ENCODE measurements at places on chromosomes 16 and 17. TPM values are rescaled to one million over a fixed set of nuclear protein-coding genes. Genes with fewer than 3 reads are reported as not detected.

GRCh38 chr17:74116087-74116717 is 87.3 kb upstream of the RPL38 start:
- no peak for DNase-seq
- H3K4me1 ChIP-seq, result peaks cover 30% of the 10 kb centered on the region
- H3K4me3 ChIP-seq, result no peak overlapping the region
- H3K27me3 ChIP-seq, result no peaks in the 10 kb centered on the region

- no peak overlapping the region for H3K27ac ChIP-seq
- no peak overlapping the region for H3K4me3 ChIP-seq
- H3K4me1 ChIP-seq, result peaks cover 4% of the 10 kb centered on the region
- no peaks in the 10 kb centered on the region for H3K36me3 ChIP-seq
These were observed 16.6 kb downstream of the NSRP1 start for GRCh38 chr17:30133197-30133596.

DNA sequence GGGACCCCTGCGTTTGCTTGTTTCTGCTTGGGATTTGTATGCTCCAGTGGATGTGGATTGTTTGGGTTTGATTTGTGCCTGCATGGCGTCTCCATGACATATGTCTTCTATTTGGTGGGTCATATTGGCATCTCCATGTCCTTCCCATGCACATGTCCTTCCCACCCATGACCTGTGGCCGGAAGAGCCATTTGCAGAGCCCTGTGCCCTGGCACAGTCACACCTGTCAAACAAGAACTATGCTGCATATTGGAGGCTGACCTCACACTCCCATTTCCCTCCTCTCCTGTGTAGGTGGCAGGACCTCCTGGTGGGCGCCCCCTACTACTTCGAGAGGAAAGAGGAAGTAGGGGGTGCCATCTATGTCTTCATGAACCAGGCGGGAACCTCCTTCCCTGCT is 15.8 kb downstream of the ITGA3 start:
- H3K36me3 ChIP-seq, result no peaks in the 10 kb centered on the region
- H3K4me3 ChIP-seq, result no peak overlapping the region
- DNase-seq, result no peak
- H3K27ac ChIP-seq, result no peak overlapping the region

GRCh38 chr17:83080858-83081683 is 1.7 kb downstream of the METRNL start:
- H3K27me3 ChIP-seq, result peaks cover 38% of the 10 kb centered on the region
- H3K4me3 ChIP-seq, result peak overlapping the region; percentile 59
- H3K27ac ChIP-seq, result no peak overlapping the region
- peaks cover 23% of the 10 kb centered on the region for H3K4me1 ChIP-seq
- no peaks in the 10 kb centered on the region for H3K36me3 ChIP-seq

- no peaks in the 10 kb centered on the region for H3K36me3 ChIP-seq
- H3K4me3 ChIP-seq, result no peak overlapping the region
- H3K27me3 ChIP-seq, result no peaks in the 10 kb centered on the region
- DNase-seq, result no peak
- no peaks in the 10 kb centered on the region for H3K4me1 ChIP-seq
These were observed 26.6 kb downstream of the IQCK start for GRCh38 chr16:19744670-19745069.

- H3K4me1 ChIP-seq, result peaks cover 4% of the 10 kb centered on the region
- H3K27me3 ChIP-seq, result peaks cover 37% of the 10 kb centered on the region
- H3K36me3 ChIP-seq, result no peaks in the 10 kb centered on the region
These were observed 4.0 kb upstream of the GRIN2C start for GRCh38 chr17:74863420-74864296.

GRCh38 chr17:65231086-65231485 is 93.9 kb downstream of the RGS9 start:
- H3K4me1 ChIP-seq, result no peaks in the 10 kb centered on the region
- H3K4me3 ChIP-seq, result no peak overlapping the region
- H3K27ac ChIP-seq, result no peak overlapping the region
- no peaks in the 10 kb centered on the region for H3K36me3 ChIP-seq
- peak; percentile 25 for DNase-seq

- DNase-seq, result no peak
- no peak overlapping the region for H3K27ac ChIP-seq
- no peak overlapping the region for H3K4me3 ChIP-seq
These were observed 279.8 kb upstream of the GOT2 start for GRCh38 chr16:59013930-59014329.

DNA sequence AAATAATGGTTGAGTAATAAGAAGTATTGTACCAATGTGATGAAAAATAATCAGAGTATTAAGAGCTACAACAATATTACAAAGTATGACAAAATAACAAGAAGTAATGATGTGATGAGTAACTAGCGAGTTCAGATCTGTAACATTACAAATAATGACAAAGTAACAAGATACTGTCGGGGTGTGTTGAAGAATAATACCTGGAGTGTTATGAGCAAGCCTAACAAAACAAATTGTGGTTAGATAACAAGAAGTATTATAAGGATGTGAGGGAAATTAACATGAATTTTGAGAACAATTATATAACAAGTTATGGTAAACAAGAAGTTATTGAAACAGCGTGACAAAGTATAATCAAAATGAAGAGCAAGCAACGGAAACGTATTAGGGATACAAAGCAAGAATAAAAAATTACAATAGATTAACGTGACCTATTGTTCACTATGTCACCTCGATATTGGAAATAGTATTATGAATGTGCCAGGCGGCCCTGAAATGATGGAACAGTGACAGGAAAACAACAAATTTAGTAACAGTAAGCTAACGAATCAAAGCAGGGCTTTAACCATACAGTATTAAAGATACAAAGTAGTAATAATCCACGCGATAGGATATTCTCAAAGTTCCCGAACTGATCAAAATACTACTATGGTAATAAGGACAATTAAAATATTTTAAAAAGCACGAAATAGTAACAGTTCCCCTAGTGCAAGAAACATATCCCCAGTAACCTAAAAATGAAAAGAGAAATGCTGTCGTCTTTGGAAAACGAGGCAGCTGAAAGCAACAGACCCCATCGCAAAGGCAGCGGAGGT is 1.6 kb downstream of the TBX4 start:
- no peaks in the 10 kb centered on the region for H3K36me3 ChIP-seq
- H3K4me3 ChIP-seq, result peak overlapping the region; percentile 34
- H3K27me3 ChIP-seq, result peaks cover 100% of the 10 kb centered on the region
- no peak for DNase-seq

DNA sequence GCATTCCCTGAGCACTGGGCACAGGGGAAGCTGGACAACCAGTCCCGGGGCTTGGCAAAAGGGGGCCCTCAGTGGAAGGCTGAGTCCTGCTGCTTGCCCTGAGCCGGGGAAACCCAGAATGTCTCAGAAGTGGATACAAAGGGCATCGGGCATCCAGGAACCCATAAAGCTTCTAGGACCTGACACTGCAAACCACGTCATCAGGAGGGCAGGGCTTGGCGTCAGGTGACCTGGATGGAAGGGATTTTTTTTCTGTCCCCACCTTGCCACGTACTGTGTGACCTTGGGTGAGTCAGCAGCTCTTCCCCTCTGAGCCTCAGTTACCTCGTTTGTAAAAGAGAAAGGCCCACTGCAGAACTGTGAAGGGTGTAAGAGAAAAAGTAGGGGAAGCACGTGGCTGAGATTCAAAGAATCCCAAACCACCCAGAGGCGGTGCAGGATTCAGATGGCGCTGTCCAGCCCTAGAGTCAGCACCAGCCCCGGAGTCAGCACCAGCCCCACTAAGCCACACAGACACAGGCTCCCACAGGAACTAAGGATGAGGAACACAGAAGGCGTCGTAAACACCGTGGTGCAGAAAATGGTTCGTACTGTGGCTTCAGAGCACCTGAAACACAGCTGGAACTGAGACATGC is 53.7 kb downstream of the C16orf95 start:
- no peaks in the 10 kb centered on the region for H3K27me3 ChIP-seq
- peak; percentile 20 for DNase-seq
- no peak overlapping the region for H3K4me3 ChIP-seq
- H3K27ac ChIP-seq, result no peak overlapping the region
- no peaks in the 10 kb centered on the region for H3K36me3 ChIP-seq

- no peak for DNase-seq
- no peaks in the 10 kb centered on the region for H3K36me3 ChIP-seq
- peaks cover 13% of the 10 kb centered on the region for H3K4me1 ChIP-seq
- H3K4me3 ChIP-seq, result no peak overlapping the region
These were observed 5.6 kb downstream of the RUNDC3A start for GRCh38 chr17:44314031-44314430.

DNA sequence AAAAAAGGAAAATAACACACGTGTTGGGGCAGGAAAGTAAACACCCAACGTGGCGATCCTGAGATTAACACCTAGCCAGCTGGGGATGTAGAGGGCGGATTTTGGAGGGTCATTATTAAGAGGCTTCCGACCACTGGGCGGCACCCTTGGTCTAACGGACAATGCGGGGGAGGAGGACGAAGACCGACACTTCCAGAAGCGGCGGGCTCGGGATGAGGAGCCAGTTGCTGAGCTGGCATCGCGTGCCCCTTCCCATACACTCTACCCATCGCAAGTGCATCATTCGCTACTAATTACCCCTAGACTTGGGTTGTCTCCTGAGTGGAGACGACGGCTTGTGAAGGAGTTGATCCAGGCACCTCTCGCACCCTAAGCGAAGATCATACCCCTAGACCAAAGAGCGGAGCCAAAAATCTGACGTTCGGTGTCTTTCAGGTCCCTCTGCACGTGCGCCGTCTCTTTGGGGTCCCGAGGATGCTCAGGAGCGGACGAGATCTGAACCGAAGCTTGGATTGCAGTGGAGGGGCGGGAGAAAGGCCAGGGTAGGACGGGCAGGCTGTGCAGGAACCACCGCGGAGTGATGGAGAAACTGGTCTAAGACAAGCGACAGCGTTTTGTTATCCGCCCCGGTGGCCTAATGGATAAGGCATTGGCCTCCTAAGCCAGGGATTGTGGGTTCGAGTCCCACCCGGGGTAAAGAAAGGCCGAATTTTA is 17.6 kb downstream of the ZNF213 start:
- H3K27ac ChIP-seq, result no peak overlapping the region
- peak; percentile 96 for DNase-seq
- H3K36me3 ChIP-seq, result no peaks in the 10 kb centered on the region
- H3K4me3 ChIP-seq, result peak overlapping the region; percentile 68
- peaks cover 17% of the 10 kb centered on the region for H3K27me3 ChIP-seq
- H3K4me1 ChIP-seq, result peaks cover 5% of the 10 kb centered on the region

GRCh38 chr16:25151996-25152395 is 40.5 kb downstream of the LCMT1 start:
- no peak for DNase-seq
- no peaks in the 10 kb centered on the region for H3K27me3 ChIP-seq
- no peak overlapping the region for H3K4me3 ChIP-seq
- H3K27ac ChIP-seq, result no peak overlapping the region
- H3K36me3 ChIP-seq, result peaks cover 5% of the 10 kb centered on the region

- H3K4me3 ChIP-seq, result no peak overlapping the region
- no peak overlapping the region for H3K27ac ChIP-seq
- no peaks in the 10 kb centered on the region for H3K36me3 ChIP-seq
- no peak for DNase-seq
- peaks cover 13% of the 10 kb centered on the region for H3K27me3 ChIP-seq
These were observed 4.8 kb downstream of the SOX8 start for GRCh38 chr16:986411-986810.

GRCh38 chr16:31128711-31129567 is 6.6 kb downstream of the PRSS8 start:
- H3K27ac ChIP-seq, result 0 out of 2 replicates have a peak overlapping the region, but pooled peaks have one; percentile 72
- H3K27me3 ChIP-seq, result no peaks in the 10 kb centered on the region
- DNase-seq, result no peak

GRCh38 chr16:87979352-87979751 is 28.1 kb downstream of the BANP start:
- no peaks in the 10 kb centered on the region for H3K4me1 ChIP-seq
- DNase-seq, result no peak
- H3K4me3 ChIP-seq, result no peak overlapping the region
- no peaks in the 10 kb centered on the region for H3K36me3 ChIP-seq

GRCh38 chr16:84266451-84266850 is 26.6 kb upstream of the KCNG4 start:
- no peaks in the 10 kb centered on the region for H3K4me1 ChIP-seq
- H3K36me3 ChIP-seq, result no peaks in the 10 kb centered on the region
- H3K4me3 ChIP-seq, result no peak overlapping the region
- H3K27me3 ChIP-seq, result no peaks in the 10 kb centered on the region

DNA sequence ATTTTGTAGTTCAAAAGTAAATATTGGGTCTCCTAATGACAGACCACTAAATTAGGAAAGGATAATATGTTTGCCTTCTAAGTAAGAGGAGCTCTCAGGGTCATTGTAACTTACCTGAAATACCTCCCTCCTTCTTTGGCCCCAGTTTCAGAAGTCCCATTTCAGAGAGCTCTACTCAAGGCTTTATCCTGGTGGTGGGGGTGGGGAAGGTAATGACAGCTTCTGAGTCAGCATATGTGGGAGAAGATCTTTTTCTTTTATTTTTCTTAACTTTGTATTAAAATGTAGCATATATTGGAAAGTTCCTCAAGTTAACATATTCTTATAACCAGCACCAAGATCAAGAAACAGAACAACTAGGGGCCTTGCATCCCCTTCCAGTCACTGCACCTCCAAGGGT is 16.9 kb upstream of the GINS3 start:
- no peak overlapping the region for H3K27ac ChIP-seq
- H3K4me1 ChIP-seq, result no peaks in the 10 kb centered on the region
- no peak for DNase-seq
- no peaks in the 10 kb centered on the region for H3K27me3 ChIP-seq
- no peaks in the 10 kb centered on the region for H3K36me3 ChIP-seq
- no peak overlapping the region for H3K4me3 ChIP-seq

GRCh38 chr17:82240506-82241182 is 11.8 kb downstream of the SLC16A3 start:
- no peak overlapping the region for H3K27ac ChIP-seq
- no peak overlapping the region for H3K4me3 ChIP-seq
- H3K27me3 ChIP-seq, result no peaks in the 10 kb centered on the region
- DNase-seq, result no peak
- H3K36me3 ChIP-seq, result peaks cover 11% of the 10 kb centered on the region

DNA sequence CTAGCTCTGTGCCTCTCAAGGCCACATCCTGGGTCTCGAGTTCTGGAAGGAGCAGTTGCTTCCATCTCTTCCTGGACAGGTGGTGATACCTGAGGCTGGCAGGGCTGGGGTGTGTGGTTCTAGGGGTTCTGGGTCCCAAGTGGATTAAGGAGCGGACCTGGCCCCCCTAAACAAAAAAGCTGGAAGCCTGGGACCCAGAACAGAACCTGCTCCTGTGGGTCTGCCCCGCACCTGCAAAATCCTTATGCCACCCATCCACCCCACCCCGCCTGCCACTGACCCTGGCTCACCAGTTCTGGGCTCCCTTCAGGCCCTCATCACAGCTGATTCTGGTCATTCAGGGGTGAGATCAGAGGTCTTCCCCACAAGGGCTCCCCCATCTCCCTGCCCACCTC is 44.8 kb downstream of the ADCY7 start:
- no peak overlapping the region for H3K4me3 ChIP-seq
- H3K4me1 ChIP-seq, result no peaks in the 10 kb centered on the region
- 0 out of 2 replicates have a peak, but pooled peaks cover 4% of the 10 kb centered on the region for H3K36me3 ChIP-seq
- H3K27ac ChIP-seq, result no peak overlapping the region

- H3K36me3 ChIP-seq, result no peaks in the 10 kb centered on the region
- no peak overlapping the region for H3K27ac ChIP-seq
- H3K4me1 ChIP-seq, result peaks cover 32% of the 10 kb centered on the region
- H3K4me3 ChIP-seq, result no peak overlapping the region
- DNase-seq, result no peak
These were observed 28.0 kb upstream of the MTSS2 start for GRCh38 chr16:70713824-70714223.

The QRICH2 gene
- total RNA-seq, result 4.0 TPM

The KRTAP1-3 gene
- total RNA-seq, result not detected

The TM4SF5 gene
- total RNA-seq, result not detected

The ZNF594 gene
- total RNA-seq, result 16.2 TPM

The VAT1L gene
- 22.0 TPM for total RNA-seq

The IGSF6 gene
- total RNA-seq, result not detected

The VPS9D1 gene
- 1.8 TPM for total RNA-seq

The TBC1D3C gene
- not detected for total RNA-seq

The ACSM2A gene
- total RNA-seq, result not detected

The SDR42E2 gene
- total RNA-seq, result 0.08 TPM

The USP6 gene
- 0.94 TPM for total RNA-seq

The LONP2 gene
- total RNA-seq, result 25.2 TPM

Data from GM23338 (cell line).